ENCODE measurements at places on chromosomes 4 and X.

DNA sequence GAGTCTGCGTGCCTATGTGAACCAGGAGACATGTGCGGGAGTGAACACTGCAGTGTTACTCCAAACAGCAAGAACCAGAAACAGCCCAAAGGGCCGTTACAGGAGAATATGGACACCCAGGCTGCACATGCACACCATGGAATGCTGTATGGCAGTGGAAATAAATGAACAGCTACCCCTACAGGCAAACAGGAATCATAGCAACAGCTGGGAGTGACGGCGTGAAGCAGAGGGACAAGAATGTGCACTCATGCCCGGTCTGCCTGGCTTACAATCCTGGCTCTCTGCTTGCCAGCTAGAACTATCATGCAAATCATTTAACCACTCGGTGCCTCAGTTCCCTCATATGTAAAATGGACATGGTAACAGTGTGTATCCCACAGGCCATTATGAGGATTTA is 16.6 kb downstream of the GPKOW start:
- no peak for DNase-seq

GRCh38 chr4:88897180-88897579 is 159.8 kb downstream of the FAM13A start:
- DNase-seq: no peak

- DNase-seq: no peak
These were observed 55.0 kb upstream of the AP1S2 start for GRCh38 chrX:15909605-15910004.

- no peak for DNase-seq
These were observed 59.9 kb downstream of the GSPT2 start for GRCh38 chrX:51802917-51803688.

GRCh38 chrX:63013549-63013948 is 337.6 kb downstream of the SPIN4 start:
- DNase-seq: no peak

DNA sequence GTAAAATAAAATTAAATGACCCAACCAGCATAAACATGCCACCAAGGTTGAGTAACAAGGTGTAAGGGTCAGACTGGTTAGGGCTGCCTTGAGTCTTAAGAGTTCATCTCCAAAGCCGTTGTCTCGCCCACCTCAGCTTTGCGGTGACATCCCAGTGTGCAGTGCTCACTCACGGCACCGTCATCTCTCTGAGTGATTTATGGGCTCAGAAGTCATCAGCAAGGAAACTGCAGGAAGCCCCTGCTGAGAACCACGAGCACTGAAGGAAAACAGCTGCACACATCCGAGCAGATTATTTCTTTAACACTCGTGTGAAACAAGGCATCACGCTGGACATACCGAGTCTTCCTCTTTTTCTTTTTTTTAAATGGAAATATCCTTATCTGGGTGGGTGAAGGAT is 411.1 kb downstream of the TRIML1 start:
- DNase-seq: no peak

GRCh38 chr4:88333741-88334405 is 44.8 kb upstream of the HERC6 start:
- DNase-seq: no peak

GRCh38 chr4:75995727-75996126 is 5.0 kb upstream of the SDAD1 start:
- DNase-seq: no peak

DNA sequence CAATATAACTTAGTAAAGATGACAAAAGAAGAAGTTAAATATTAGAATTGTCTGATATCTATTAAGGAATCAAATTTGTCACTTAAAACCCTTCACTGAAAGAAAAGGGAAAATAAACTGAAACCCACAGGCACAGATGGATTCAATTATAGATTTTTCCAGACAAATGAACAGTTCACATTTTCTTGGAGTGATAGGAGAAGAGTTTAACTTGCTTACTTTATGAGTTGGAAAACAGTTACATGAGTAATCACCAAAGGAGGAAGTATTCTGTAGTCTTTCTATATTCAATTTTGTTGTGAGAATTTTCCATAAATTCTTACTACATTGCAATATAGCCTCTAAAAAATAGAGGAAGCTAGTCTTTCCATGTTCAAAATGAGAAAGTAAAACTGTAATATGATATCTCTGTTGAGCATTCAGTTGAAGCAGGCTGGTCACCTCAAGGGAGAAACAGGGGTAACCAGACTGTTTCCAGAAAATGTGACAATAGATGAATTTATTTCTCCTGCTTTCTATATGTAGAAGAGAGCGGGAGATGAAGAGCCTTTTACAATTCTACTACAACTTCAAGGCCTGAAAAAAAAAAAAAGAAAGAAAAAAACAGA is 330.3 kb upstream of the EPHA5 start:
- DNase-seq: no peak

- DNase-seq: no peak
These were observed 36.4 kb upstream of the PLAC1 start for GRCh38 chrX:134694333-134695322.

Measured in omental fat pad (tissue), 4 donors.